ENCODE measurements at places on chromosomes 2 and 18.

GRCh38 chr2:215791481-215791937, 221.8 kb downstream of the MREG start:
- no peak for DNase-seq

DNA sequence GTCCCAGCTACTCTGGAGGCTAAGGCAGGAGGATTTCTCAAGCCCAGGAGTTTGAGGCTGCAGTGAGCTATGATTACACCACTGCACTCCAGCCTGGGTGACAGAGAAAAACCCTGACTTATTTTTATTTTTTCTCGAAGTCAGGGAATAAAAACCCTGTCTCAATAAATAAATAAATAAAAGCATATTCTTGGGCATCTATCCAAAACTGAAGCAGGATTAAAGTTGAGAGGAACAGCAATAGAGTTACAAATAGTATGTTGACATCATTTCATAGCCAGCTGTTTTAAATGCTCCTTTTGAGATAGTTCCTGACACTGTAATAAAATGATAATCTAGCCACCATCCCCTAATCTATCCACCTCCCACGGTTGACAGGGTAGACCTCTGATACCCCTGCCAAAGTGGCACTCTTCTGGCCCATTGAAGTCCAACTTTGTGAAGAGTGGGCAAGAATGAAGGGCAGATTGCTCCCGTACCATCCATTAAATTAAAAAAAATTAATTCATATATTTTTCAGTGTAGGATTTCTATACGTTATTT, 42.3 kb upstream of the LPIN2 start:
- DNase-seq, result no peak

DNA sequence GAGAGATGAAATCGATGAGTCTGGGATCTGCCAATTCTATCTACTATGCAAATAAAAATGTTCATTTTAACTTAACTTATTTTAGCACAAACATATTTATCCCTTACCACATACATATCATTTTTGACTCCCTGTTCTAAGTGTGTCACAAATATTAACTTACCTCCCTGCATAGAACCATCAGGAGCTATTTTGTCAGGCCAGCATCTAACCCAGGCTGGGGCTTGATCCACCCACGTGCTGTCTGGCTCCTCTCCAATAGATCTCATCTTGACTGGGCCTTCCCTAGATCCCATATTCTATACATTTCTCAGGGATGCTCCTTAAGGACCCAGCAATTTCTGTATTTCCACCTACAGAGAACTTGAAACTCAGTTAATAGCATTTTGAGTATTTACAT, 20.9 kb downstream of the NTSR2 start:
- no peak for DNase-seq

DNA sequence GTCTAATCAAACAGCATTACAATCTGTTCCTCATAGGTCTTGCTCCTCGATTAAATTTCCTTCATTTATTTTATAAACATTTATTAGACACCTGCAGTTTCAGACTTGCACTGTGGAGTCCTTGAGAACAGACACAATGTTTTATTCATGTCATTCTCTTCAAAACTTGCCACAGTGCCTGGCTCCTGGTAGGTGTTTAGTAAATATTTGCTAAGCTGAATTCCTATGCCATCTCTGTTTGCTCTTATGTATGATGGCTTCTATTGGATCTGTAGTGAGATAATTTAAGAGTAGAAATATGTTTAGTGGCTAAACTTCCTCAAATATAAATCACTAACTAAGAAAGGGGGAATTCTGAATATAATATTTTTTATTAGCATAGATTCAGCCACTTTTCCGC, 61.4 kb downstream of the LRATD1 start:
- no peak for DNase-seq

DNA sequence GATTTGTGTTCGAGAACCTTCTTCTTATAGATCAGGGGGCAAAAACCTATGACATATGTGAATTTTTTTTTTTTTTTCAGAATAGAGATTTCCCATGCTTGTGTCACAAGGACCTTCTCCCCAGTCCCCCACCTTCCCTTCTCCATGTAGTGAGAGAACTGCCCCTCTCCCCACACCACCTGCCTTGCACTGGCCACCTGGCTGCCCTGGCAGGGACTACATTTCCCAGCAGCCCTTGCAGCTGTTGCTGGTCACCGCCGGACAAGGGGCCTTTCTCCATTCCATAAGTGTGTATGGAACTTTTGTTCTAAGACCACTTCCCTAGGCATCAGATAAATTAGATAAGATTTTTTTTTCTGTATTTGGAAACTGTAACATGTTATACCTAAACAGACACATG, 22.2 kb downstream of the MBP start:
- no peak for DNase-seq

DNA sequence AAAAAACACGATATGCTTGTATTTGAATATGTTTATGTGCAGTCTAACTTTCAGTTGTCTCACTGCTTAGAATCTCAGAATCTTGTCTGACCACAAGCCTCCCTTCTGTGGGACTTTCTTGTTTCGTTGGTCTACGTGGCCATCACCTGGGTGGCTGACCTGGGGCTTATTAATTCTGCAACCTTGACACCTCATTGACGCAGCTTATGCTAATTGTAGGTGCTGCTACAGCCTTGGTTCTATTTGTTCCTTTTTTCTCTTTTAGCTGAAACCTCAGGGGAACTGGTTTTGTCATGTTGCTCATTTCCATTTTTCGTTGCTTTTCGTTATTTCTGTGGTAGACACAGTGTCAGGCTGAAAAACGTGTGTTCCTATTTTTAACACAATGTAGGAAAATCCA, 273.7 kb downstream of the SLC4A3 start:
- DNase-seq, result no peak

GRCh38 chr18:63105636-63106316, 213.8 kb downstream of the BCL2 start:
- DNase-seq, result no peak

- no peak for DNase-seq
Measured at GRCh38 chr2:112162956-112163355, 24.8 kb downstream of the FBLN7 start.
